ENCODE measurements at places on chromosomes 7 and 10. TPM values are rescaled to one million over a fixed set of nuclear protein-coding genes. Genes with fewer than 3 reads are reported as not detected.

- no peak for DNase-seq
These were observed 68.1 kb downstream of the CRPPA start for GRCh38 chr7:16353226-16353625.

GRCh38 chr10:60073781-60074656 lies 167.7 kb upstream of the CCDC6 start:
- DNase-seq: no peak

- no peak for DNase-seq
These were observed 205.5 kb upstream of the SEMA3D start for GRCh38 chr7:85392326-85392725.

DNA sequence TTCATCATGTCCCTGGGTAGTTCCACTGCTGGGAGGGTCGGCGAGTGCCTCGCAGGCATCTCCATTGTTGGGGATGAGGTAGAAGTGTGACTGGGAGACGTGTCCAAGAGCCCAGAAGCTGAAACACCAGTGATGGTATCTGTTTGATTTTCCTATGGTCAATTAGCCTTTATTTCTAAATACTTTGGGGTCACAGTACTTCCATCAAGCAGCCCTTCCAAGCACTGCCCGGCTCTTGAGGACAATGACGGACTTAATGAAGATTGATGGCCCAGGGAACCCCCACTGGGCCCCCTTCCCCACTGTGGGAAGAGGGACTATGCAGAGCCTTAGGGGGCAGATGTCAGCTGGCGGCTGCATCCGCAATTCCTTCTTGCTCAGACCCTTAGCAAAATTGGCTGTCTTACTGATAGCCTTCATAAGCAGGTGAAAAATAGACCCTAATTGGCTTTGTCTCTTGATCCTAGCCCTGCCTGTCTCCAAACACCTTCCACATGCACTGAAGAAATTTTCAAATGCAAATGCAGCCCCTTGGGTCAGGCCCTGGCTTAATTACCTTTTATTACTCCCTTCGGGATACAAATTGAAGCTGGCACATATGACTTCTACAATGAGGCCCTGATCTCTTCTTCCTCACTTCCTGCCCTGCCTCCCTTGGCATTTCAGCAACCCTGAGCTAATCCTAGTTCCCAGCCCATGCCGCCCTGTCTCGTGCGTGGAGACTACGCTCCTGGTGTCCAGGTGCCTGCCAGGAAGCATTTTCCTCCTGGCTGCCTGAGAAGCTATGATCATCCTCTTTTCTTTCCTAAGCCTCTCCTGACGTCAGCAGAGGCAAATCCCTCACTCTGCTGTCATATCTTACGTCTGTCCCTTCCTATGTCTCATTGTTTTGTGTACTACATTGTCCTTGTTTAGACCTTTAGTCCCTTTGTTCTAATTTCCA lies 124.5 kb upstream of the GDF10 start:
- peak; percentile 27 for DNase-seq

GRCh38 chr10:78437998-78438906 lies 404.6 kb downstream of the RPS24 start:
- no peak for DNase-seq

- DNase-seq: no peak
These were observed 118.5 kb downstream of the FOXP2 start for GRCh38 chr7:114533131-114533530.

- no peak for DNase-seq
These were observed 44.5 kb downstream of the LANCL2 start for GRCh38 chr7:55409482-55410225.

- peak; percentile 44 for DNase-seq
These were observed 33.7 kb upstream of the PTF1A start for GRCh38 chr10:23158370-23158769.

GRCh38 chr7:126394406-126394805 lies 858.3 kb downstream of the GRM8 start:
- no peak for DNase-seq

- DNase-seq: no peak
These were observed 75.4 kb downstream of the HDAC9 start for GRCh38 chr7:18570890-18571478.

DNA sequence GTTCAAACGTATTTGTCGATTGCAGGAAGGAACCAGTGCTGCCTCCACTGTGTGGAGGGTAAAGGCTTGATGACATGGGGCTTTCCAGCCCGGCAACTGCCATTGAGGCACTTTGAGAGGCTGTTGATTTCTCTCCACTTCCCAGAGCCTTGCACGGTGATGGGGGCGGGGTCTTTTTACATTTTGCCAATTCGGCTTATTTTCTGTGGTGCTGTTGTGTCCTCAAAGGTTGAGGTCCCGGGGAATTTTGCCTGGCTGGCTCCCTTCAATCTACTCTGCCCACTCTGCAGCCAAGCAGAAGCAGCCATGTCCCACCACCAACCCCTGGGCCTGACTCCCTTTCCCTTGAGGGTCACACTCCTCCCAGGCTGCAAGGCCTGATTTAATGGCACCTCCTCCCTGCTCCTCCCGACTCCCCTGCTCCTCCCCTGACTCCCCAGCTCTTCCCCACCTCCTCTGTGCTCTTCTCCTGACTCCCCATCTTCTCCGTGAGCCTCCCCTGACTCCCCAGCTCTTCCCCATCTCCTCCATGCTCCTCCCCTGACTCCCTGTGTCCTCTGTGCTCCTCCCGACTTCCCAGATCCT lies 39.0 kb downstream of the OAT start:
- DNase-seq: no peak

GRCh38 chr7:82701949-82702348 lies 258.4 kb upstream of the CACNA2D1 start:
- DNase-seq: no peak

DNA sequence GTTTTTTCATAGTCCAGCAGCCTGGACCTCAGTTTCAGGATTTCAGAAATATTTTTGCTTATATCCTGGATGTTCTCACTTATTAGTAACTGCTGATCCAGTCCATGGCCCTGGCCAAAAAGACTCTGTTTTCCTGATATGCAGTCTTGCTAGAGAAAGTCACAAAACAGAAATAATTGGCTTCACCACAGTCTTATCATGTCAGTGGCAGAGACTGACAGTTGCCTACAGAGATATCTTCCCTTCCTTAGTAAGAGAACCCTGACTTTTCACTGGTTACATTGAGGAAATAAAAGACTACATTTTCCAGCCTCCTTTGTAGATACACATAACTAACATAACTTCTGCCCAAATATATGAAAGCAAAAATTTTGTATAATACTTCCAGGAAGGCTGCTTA lies 56.6 kb downstream of the AHR start:
- DNase-seq: no peak

The SAMD9L gene
- 119 TPM for total RNA-seq

The CPA4 gene
- not detected for total RNA-seq

The AMZ1 gene
- 0.29 TPM for total RNA-seq

The ADRB1 gene
- 2.3 TPM for total RNA-seq

The HOXA9 gene
- not detected for total RNA-seq

The VSTM2A gene
- not detected for total RNA-seq
